ENCODE measurements at places on chromosomes 5 and 9. TPM values are rescaled to one million over a fixed set of nuclear protein-coding genes. Genes with fewer than 3 reads are reported as not detected.

Gene TLN1
- polyA plus RNA-seq: 92.2 TPM

Gene CATSPER3
- polyA plus RNA-seq: not detected

Gene C5orf15
- 63.8 TPM for polyA plus RNA-seq

Gene EGR1
- polyA plus RNA-seq: 3.1 TPM

Gene HMGXB3
- polyA plus RNA-seq: 15.6 TPM

Gene TLR4
- polyA plus RNA-seq: 0.04 TPM

Gene IL4
- polyA plus RNA-seq: not detected
